ENCODE measurements at places on chromosomes 7 and 10. TPM values are rescaled to one million over a fixed set of nuclear protein-coding genes. Genes with fewer than 3 reads are reported as not detected.

Gene KAZALD1
- polyA plus RNA-seq: not detected

Gene DGKI
- polyA plus RNA-seq: not detected

Gene JAKMIP3
- not detected for polyA plus RNA-seq

Gene TSPAN33
- polyA plus RNA-seq: 13.0 TPM

All from naive thymus-derived CD4-positive, alpha-beta T cell (primary cell).